ENCODE measurements at places on chromosomes 16 and 17.

GRCh38 chr17:29874931-29875596 lies 55.0 kb downstream of the SSH2 start:
- DNase-seq, result no peak

GRCh38 chr16:5916711-5917191 lies 819.2 kb upstream of the EEF2KMT start:
- no peak for DNase-seq

DNA sequence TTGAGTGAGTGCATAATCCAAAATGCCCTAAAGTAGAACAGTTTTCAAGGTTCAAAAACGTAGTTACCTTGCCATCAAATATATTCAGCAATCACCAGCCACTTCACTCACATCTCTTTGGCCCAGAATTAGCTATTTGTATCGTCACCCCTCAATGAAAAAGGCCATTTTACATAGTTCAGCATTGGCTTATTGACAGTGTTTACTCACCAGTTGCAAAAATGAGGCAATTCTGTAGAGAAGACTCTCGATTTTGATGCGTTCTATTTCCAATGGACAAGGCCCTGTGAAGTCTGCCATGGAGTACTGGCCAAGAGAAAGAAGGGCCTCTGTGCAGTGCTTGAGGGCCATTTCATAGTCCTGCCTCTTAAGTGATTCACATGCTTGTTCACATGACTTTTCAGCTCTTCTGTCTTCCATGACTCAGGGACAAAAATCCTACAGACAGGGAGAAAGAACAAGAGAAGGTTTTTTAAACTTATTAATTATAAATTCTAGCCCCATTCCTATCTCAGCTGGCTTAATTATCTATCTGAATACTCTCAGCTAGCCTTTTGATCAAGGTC lies 26.5 kb downstream of the HELZ start:
- no peak for DNase-seq

GRCh38 chr16:19242987-19243575 lies 42.5 kb upstream of the CLEC19A start:
- DNase-seq, result no peak

DNA sequence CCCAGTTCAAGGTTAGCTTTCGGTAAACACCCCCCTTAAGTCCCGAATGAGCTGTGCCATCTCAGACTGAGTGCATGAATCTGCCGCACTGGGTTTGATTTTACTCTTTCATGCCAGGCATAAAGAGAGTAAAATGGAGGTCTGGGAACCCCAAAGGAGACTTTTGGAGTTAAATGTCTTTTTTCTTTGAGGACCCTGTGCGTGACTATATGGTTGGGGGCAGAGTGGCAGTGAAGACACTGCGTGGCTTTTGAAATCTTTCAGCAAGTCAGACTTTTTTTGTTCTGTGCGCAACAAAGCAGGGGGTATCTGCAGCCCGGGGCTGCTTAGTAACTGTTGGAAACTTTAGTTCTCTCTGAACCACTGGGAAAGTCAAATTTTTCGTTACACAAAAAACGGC lies 392.9 kb upstream of the SALL1 start:
- DNase-seq, result no peak

All from effector memory CD8-positive, alpha-beta T cell (primary cell).